ENCODE measurements at places on chromosomes 3 and 15.

DNA sequence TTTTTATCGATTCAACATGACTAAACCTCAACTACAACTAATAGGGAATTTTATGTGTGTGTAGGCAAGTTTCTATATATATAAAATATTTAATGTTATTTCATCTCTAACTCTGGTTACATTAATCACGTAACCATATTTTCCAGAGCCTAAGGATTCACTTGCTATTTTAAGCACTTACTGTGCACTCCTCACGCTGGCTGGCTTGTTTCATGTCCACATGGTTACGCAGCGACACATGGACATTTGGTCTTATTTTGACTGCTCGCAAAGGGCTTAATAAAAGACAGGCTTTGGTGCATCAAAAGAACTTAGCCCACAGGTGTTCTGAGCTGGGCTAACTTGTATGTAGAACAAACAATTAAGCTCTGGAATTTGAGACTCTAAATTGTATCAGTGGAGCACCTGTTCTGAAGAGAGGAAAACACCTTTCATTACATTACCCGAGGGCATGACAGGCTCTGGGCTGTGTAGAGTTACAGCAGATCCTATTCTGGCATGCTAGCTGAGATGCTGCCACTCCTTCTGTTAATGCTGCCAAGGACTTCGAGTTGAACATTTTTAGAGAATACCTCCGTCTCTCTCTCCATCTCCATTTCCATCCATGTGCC is 130.0 kb upstream of the NR2F2 start:
- DNase-seq, result no peak

- no peak for DNase-seq
Measured at GRCh38 chr3:15318661-15319060, 13.7 kb downstream of the SH3BP5 start.

- no peak for DNase-seq
Measured at GRCh38 chr3:111073218-111073617, 1.6 kb downstream of the NECTIN3 start.

GRCh38 chr3:69033470-69033869 is 18.7 kb downstream of the TMF1 start:
- DNase-seq, result no peak

- DNase-seq, result no peak
Measured at GRCh38 chr3:81938681-81939080, 177.2 kb upstream of the GBE1 start.

DNA sequence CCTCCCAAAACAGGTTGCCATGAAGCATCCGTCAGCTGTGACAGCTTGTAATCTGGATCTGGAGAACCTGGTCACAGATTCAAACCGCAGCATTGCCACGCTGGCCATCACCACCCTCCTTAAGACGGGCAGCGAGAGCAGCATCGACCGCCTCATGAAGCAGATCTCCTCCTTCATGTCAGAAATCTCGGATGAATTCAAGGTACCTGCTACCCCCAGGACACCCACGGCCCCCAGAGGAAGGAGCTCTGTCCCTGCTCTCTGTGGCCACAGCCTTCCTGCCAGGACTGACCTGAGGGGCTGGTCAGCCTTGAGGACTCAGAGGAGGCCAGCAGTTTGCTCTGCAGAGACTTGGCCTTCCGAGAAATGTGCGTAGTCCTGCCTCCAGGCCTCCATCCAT is 11.2 kb downstream of the COPG1 start:
- DNase-seq, result no peak

- no peak for DNase-seq
Measured at GRCh38 chr3:172669021-172669420, 41.8 kb downstream of the NCEH1 start.

GRCh38 chr15:80669663-80670273 is 25.3 kb upstream of the ABHD17C start:
- DNase-seq, result no peak

DNA sequence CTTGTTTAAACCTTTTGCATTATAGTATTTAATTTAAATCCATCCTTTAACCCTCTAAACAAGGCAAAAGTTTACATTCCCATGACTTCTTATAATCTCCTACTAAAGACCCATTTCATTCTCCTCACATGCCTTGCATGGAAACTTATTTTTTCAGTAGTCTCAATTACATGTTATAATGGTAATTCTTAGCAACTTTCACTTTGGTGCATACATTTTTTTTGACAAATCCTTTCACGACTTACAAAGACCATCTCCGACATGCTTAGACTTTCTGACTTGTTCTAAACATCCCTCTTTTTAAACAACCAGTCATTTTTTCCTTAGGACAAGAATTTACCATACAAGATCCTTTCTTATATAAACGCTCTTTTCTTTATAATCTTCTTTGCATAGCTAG is 615.4 kb upstream of the GBE1 start:
- DNase-seq, result no peak

DNA sequence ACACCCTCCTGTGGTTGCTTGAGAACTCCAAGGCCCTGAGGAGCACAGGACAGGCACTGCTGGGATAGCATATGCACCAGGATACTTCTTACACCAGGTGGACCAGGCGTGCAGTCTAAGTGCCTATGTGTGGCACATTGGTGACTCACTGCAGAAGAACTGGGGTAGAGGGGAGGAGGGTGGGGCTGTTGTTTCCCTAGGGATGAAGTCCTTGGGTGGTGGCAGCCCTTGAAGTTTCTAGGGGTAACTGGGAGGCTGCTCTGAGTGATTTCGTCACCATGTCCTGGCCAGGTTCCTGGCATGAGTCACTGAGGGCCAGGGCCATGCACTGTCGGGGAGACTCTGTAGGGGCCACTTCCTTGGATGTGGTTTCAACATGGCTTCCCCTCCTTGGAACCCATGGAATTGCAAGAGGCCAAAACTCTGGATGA is 15.9 kb downstream of the MYZAP start:
- no peak for DNase-seq

GRCh38 chr3:186790261-186790981 is 7.0 kb downstream of the EIF4A2 start:
- no peak for DNase-seq

GRCh38 chr3:126530171-126531050 is 6.5 kb downstream of the CHST13 start:
- DNase-seq, result no peak

- DNase-seq, result no peak
Measured at GRCh38 chr15:33055962-33056361, 138.6 kb downstream of the FMN1 start.

- no peak for DNase-seq
Measured at GRCh38 chr15:39347453-39347852, 233.4 kb upstream of the THBS1 start.

DNA sequence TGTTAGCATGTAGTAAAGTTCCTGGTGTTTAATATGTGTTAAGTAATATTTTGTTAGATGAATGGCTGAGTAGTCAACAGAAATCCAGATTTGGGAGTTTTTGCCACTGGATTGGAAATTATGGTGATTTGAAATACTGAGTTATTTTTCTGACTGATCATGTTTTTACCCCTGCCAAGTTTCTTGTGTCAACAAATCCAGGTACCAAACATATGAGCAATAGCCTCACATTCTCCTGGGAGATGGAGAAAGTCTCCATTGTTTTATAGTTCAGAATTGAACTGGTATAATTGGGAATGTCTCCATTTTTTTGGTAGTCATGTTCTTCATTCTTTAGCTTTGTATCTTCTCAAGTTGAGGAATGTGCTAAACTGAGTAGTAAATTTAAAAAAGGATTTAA is 767.2 kb upstream of the LMCD1 start:
- no peak for DNase-seq

- no peak for DNase-seq
Measured at GRCh38 chr3:17047894-17048293, 163.1 kb downstream of the PLCL2 start.

DNA sequence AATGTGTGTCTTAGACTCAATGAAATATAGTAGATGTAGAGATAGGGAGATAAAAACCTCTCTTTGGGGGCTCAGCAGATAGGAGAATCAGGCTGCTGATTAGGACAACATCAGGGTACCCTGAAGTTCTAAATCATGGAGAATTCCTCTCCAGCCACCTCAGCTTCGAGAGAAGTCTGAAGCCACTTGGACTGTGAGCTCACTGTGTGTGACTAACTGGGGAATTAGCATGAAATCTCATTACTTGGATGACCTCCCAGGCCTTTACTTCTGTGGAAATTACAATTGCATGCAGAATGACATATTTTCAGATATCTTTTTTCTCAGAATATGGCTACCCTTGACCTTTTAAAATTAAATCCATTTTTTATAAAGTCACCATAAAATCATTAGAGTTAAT is 128.0 kb upstream of the MRPL3 start:
- DNase-seq, result no peak

DNA sequence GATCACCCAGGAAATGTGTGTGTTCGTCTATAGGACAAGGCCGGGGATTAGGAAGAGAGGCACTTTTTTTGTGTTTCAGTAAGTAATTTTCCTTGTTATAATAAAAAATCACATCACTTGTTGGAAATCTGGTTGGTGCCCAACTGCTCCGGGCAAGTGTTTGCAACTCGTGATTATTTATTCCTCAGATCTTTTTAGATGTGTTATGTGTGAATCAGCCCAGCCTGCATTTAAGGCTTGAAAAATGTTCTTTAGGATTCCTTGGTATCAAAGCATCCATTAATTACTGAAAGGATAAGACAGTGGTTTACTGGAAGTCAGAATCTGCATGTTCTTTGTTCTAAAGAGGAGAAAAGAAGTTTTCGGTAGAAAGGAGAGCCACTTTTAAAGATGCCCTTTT is 345.6 kb downstream of the FEZF2 start:
- DNase-seq, result no peak

DNA sequence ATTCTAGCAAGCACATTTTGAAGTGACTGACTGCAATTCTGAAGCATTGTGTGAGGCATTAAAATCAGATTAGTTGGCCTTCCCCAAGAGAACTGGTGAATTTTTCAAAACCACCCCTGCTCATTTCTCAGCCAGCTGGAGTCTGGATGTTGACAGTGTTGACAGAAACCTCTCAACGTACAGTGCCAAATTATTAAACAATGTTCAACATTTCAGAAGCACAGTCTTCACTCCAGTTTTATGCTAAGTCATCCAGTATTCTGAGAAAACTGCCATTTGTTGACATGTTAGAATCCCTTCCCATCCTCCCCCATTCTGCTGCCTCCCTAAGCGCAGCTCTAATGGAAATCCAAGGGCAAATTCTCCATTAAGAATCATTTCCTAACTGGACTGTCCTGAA is 369.3 kb upstream of the TRIM42 start:
- no peak for DNase-seq

GRCh38 chr15:66481107-66481856 is 16.3 kb downstream of the SNAPC5 start:
- no peak for DNase-seq

DNA sequence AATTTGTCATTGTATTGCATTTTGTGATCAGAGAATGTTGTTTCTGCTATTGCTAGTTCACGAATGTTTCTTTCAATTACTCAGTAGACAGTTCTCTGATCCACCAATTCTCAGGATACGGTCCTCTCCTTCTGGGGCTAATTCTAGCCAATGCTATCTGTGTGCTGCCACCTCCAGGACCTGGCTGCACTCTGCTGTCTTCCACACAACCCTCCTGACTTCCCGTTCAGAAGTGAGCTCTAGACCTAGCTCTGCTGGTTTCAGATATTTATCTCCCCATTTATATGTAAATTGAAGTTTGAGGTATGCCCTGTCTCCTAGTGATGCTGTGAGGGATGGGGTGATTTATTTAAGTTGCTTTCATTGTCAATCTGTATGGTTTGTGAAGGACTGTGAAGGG is 21.7 kb upstream of the UBL7 start:
- DNase-seq, result no peak

GRCh38 chr15:80490431-80490990 is 86.3 kb downstream of the ARNT2 start:
- no peak for DNase-seq

DNA sequence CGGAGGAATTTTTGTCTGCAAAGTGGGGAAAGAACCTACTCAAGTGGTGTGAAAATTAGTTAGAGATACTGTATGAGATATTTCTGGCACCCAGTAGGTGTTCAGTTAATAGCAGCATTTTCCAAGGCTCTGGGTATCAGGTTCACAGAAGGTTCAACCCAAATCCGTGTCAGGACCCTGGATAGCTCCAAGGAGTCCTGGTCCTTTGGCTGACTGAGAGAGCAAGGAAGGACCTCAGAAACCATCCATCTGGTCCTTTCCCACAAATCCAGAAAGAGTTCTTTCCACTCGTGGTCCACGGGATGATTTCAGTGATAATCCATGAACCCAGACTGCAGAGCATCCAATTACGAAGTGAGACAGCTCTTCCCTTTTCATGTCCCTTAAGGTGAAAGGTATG is 51.4 kb downstream of the SLC6A11 start:
- DNase-seq, result no peak

- no peak for DNase-seq
Measured at GRCh38 chr3:80688814-80689213, 921.0 kb upstream of the ROBO1 start.

DNA sequence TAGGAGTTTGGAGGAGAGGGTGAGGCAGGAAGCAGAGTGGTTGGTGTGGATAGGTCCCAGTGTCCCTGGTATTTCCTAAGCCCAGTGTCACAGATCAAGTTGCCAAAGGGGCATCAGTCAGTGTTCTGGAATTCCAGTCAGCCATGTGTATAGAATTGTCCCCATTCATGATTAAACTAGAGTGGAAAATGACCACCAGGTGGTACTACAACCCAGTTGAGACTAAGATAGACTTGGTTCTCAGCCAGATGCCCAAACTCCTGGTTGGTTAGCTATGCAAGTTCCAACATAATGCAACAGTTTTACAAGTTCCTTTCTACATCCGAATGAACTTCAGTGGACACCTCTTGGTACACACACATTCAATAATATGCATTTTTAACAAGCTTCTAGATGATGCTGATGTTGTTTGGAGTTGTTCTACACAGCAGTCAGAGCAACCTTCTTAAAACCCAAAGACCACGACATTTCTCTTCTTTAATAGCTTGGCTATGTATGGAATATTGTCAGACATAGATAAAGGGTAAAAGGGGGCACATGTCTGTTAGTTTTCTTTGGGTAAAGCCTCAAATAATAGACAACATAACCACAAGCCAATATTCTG is 8.4 kb upstream of the ATR start:
- no peak for DNase-seq

- DNase-seq, result no peak
Measured at GRCh38 chr15:27084844-27085243, 113.9 kb downstream of the GABRG3 start.

GRCh38 chr15:62934236-62934971 is 108.1 kb upstream of the TPM1 start:
- no peak for DNase-seq

DNA sequence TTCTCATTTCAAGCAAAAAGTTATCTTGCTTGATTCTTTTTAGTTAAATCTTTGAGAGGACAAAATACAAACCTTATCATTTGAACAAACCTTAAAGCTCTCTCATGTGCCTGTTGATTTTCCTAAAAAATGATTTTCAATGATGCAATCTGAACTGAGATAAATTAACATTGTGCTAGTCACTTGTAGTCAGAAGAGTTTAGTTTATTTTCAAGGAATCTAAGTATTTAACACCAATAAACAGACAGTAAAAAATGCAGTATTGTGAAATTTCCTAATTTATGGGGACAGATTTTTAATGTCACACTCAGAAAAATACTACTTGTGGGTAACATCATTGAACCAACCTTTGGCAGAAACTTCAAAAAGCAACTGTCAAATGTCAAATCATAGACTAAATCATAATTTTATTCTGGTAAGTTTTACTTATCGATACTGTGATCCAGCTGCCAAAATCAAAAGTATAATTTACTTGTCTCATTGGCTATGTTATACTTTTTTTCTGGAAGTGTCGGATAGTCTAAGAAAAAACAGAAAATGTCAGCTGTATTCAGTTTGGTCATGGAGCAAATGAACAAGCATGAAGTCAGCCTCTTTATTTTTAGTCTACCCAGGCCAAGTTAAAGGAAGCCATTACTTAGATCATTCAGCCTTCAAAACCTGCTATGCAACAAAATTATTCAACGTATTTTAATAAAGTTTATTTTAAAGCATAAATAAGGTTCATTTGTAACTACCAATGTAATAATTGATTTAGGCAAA is 52.4 kb upstream of the FNDC3B start:
- DNase-seq, result no peak

Measured in stimulated activated CD4-positive, alpha-beta T cell treated with anti-CD3 and anti-CD28 coated beads, Interleukin-12 subunit alpha, Interleukin-12 subunit beta, amount 100 ng/mL, for 24 hours (primary cell).